ENCODE measurements at places on chromosomes 4 and X.

- DNase-seq: no peak
These were observed 16.1 kb downstream of the AFP start for GRCh38 chr4:73451981-73452747.

DNA sequence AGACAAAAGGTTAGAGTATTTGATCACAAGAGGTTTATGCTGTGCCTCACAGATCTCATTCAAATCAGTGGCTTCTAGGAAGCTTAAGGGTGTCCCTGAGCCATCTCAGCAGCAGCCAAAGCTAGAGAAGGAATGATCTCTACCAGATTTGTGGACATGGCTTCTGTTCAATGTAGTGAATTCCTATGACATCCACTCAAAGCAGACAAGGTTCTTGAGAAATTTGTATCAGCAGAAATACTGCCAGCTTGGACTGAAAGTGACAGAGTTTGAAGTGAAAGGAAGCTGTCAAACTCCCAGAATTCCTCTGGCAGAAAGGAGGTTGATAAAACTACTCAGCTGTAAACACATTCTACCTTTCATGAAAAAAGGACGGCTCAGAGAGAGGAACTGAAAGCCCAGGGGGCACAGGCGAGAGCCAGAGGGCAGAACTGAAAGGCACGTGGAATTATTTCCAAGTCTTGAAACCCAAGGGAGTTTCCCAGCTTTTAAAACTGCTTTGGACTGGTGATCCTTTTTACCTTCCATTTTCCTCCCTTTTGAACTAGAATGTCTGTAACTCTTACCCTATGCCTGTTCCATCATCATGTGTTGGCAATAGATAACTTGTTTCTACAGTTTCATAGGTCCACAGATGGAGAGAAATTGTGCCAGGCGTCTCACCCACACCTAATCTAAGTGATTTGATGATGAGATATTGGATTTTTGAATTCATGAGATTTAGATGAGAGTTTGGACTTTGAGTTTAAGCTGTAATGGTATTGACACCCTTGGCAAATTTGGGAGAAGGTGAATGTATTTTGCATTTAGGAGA, 14.5 kb upstream of the MED14 start:
- no peak for DNase-seq

DNA sequence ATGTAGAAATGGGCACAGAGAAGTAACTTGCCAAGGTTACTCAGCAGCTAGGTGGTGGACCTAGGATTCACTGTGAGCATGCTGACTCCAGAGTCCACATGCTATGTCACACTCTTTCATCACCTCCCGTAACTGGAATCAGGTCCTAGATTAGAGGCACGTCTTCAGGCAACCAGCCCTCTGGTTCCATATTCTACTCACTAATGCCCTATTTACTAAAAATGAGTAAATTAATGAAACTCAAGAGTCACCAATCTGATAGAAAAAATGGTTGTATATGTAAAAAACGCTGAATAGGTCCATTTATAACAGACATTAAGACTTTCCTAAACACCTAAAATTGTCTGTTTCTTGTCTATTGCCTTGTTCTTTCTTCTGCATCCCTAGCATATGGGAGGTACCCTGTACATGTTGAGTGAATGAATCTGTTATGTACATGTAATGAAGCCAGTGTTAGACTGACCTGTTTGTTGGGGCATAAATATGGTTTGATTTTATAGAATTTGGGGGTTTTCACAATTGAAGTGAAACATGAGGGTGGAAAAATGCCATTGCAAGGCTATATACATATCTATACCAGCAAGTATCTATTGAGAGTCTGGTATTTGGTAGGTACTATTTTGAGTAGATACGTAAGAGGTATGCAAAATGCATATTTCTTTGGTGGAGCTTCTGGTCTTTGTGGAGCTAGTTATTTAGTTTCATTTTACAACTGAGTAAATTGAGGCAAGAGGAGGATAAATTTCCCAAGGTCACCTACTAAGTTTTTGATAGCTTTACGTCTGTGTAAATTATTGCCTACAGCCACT, 7.5 kb upstream of the RUFY3 start:
- DNase-seq: no peak

GRCh38 chrX:82649645-82650044, 858.4 kb upstream of the POU3F4 start:
- no peak for DNase-seq

DNA sequence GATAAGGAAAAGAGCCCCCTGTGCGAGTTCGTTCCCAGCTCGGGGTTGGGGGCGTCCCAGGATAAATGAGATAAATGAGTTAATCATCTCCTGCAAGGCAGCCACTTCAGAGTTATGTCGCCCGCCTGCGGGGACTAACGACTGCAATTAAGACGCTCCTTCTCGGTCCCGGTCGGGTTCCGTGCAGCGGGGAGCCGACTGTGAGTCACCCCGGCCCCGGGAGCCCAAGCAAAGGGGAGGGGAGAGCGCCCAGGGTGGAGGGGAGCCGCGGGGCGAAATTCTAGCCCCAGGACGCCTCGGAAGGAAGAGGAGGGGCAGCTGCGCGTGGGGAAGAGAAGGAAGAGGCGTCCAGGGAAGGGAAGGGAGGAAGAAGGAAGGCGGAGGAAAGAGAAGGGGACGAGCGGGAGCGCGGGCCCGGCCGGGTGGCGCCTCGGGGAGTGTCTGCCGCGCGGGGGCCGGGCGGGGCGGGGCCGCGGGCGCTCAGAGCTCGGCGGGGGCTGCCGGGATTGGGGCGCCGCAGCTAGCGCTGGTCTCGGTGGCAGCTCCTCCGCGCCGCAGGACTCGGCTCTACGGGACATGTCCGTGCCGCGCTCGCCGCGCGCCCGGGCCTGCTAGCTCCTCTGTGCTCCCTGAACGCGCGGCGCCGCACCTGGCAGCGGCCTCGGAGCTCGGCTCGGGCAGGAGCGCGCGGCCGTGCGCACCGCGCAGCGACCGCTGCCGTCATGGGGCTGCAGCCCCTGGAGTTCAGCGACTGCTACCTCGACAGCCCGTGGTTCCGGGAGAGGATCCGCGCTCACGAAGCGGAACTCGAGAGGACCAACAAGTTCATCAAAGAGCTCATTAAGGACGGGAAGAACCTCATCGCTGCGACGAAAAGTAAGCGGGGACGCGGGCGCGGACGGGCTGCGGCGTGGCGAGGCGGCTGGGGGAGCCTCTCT, at the start of gene ARHGAP10:
Gene ARHGAP10, plus strand, starts transcription at position 509 of the 938 bp plus-strand sequence. Its CDS starts 214 bp downstream, at position 723.
- DNase-seq: peak; percentile 72

GRCh38 chr4:8410641-8411271, 29.8 kb downstream of the ACOX3 start:
- no peak for DNase-seq

DNA sequence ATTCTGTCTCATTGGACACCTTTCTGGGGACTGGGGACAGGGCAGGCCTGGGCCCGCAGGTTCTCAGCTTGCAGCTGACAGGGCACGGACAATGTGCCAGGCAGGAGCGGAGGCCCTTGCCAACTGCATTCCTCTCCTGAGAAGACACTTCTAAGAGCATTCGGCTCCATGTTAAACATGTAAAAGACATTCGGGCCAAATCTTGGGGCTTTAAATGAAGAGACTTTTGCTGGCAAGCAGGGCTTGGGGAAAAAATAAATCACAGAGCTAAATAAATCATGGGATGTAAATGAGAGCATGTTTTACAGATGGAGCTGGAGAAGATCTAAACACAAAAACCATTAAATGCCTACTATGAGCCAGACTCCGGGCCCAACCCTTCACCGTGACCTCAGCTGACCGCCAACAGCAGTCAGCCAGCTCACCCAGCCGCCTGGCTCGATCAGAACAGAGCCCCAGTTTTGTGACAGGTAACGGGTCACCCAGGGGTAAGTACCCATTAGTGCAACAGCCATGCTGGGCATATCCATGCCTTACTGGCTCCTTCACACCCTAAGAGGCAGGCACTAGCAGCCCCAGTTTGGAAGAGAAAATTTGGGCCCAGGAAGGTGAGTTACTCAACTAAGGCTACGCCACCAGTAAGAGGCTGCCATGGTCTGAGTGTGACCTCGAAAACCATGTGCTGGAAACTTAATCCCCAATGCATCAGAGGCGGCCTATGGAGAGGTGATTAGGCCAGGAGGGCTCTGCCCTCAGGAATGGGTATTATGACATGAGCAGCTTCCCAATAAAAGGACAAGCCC, 14.7 kb downstream of the WDR1 start:
- DNase-seq: no peak

- DNase-seq: no peak
These were observed 833.5 kb upstream of the GALNTL6 start for GRCh38 chr4:170979736-170980135.

GRCh38 chr4:53647547-53647946, 56.3 kb upstream of the LNX1 start:
- no peak for DNase-seq

- DNase-seq: no peak
These were observed 26.3 kb upstream of the KDM5C start for GRCh38 chrX:53251307-53251706.

DNA sequence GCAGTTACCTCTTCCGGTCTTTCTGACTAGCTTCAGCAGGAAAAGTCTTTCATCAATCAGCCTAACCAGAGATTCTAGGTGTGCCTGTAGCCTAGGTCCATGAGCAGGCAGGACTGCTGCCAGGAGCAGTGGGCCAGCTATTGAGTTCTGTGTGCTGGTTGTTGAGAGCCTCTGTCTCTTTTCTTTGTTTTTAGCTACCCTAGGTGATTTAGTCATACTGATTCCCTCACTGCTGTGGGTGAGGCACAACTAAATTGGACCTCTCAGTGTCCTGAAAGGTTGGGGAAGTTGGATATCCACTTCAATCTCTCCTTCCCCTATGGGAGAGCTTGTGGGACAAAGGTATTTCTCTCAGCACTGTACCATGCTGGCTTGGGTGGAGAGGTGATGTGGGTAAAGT, 354.9 kb downstream of the GPAT3 start:
- DNase-seq: no peak

GRCh38 chrX:47489507-47490275, 6.7 kb upstream of the ZNF41 start:
- no peak for DNase-seq

GRCh38 chrX:151974336-151975227, at the start of gene GABRE:
GABRE (minus strand) TSS chrX:151974676; CDS start chrX:151974625, 51 bp downstream.
- peak; percentile 11 for DNase-seq

DNA sequence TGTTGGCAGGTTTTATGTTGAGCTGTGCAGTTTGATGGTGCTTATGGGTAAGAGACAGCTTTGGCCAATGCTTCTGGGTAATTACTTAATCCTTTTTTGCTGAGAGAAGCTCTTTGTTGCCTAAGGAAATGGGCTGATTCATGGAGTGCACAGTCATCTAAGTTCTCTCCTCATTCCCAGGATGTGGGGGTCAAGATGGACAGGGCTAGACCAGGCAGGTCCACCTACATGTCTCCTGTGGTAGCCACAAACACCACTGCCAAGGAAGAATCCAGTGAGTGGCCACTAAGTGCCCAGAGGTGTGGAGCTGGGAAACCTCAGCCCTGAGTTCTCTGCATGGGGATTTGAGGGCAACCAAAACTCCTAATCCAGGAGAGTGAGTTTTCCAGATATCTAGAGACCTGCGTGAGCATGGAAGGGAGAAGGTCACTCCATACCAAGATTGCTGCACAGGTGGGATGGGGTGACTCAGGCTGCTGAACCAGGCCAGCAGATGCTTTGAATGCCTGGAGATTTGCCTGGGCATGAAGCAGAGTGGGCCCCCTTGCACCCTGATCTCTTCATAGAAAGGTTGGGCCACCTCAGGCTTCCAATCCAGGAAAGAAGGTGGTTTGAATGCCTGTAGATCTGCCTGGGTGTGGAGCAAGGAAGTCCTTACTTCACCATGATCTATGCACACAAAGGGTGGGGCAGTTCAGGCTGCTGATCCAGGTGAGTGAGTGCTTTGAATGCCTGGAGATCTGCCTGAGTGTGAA, 234.8 kb upstream of the GNPDA2 start:
- DNase-seq: no peak

- DNase-seq: no peak
These were observed 1724.3 kb upstream of the TENM3 start for GRCh38 chr4:180518906-180519305.

GRCh38 chr4:168923526-168924194, 86.4 kb downstream of the CBR4 start:
- peak; percentile 35 for DNase-seq

DNA sequence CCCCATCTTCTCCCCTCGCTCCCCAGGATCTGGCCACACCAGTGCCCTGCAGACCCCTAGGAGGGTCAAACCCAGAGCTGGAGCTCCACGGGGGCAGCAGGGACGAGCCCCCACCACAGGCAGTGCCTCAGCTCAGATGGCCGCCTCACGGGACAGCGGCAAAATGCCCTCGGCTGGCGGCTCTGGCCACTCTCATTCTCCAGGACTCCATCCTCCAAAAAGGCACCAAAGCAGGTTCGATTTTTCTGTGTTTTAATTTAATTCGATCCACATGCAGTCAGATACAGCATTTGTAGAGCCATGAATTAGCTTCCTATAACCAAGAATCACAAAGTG, 8.3 kb downstream of the FAM53A start:
- no peak for DNase-seq

DNA sequence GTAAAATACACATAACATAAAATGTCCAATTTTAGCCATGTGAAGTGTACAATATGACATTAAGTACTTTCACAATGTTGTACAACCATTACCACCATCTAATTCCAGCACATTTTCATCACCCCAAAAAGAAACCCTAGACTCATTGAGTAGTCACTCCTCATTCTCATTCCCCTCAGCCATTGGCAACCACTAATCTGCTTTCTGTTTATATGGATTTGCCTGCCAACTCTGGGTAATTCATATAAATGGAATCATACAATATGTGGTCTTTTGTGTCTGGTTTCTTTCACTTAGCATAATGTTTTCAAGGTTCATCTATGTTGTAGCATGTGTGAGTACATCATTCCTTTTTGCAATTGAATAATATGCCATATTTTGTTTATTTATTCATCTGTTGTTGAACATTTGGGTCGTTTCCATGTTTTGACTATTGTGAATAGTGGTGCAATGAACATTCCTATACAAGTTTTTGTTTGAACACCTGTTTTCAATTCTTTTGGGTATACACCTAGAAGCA, 43.0 kb downstream of the EIF2S3 start:
- no peak for DNase-seq

DNA sequence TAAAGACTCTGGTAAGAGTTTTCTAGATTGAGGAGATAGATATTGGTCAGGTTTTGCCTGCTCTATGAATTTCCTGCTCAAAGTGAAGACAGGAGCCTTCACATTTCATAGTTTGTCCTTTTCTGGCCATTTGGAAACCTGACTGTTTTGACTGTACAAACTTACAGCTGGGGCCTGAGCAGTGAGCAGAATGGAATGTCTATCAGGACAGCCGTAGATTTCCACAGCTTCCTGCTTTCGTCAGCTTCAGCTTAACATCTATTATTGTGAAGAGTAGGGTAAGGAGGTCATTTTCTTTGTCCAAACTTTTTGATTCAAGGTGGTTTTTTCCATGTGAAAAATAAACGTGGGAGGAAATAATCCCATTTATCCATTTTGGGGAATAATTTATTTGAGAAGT, 124.3 kb upstream of the DIPK2B start:
- no peak for DNase-seq

- DNase-seq: no peak
These were observed 1526.2 kb downstream of the RPA4 start for GRCh38 chrX:98409867-98410266.

DNA sequence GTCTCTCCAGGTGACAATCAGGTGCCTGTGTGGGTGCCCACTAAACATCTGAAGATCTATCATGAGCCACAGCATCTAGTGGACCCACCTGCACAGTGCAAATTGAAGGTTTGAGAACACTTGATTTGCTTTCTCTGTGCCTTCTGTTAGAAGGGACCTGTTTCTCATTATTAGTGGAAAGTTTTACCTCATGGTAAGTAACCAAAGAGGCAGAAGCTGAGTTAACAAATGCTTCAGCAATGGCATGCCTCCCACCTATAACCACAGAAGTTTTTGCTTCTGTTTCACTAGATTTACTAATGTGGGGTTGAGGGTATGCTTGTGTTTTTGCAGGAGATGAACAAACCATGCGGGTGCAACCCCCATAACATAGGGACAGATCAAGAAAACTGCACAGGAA, 297.4 kb upstream of the DKK2 start:
- DNase-seq: no peak
